NCI-H1092 (cell line): ENCODE measurements at places on chromosomes 6 and 20.

- no peak for DNase-seq
Measured at GRCh38 chr20:32464401-32465091, 106.4 kb downstream of the ASXL1 start.

GRCh38 chr6:73585566-73586415, 65.0 kb upstream of the EEF1A1 start:
- no peak for DNase-seq

GRCh38 chr6:9334979-9335378, 899.6 kb upstream of the SLC35B3 start:
- peak; percentile 5 for DNase-seq

- no peak for DNase-seq
Measured at GRCh38 chr20:10784554-10785183, 110.9 kb upstream of the JAG1 start.

- DNase-seq = no peak
Measured at GRCh38 chr6:157825243-157825904, 2.3 kb downstream of the SNX9 start.

- DNase-seq = no peak
Measured at GRCh38 chr6:155373276-155373675, 59.0 kb upstream of the TFB1M start.

DNA sequence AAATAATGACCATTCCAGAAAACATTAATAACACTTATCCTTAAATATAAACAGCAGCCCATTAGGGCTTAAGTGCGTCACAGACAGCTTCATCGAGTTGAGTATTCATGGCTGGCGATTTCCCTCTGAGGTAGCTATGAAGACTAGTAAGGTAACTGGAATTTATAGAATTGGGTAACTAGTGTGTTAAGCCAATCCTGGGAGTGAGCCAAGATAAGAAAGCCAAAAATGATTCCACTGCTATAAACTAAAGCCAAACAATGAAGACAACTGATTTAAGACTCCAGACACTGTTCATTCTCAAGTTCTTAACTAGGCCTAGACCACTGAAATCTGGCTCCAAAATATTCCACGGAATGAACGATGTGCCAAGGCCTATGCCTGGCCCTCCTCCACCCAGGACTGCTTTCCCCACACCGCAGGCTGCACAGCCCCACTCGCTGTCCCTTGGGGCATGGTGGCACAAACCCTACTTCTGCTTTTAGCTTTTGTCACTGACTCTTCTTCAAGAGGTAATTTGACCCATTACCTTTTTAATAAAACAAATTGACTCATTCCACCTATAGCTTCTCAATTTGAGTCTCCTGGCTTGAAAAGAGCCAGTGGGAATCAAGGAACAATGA, 66.0 kb downstream of the BLOC1S5 start:
- no peak for DNase-seq

DNA sequence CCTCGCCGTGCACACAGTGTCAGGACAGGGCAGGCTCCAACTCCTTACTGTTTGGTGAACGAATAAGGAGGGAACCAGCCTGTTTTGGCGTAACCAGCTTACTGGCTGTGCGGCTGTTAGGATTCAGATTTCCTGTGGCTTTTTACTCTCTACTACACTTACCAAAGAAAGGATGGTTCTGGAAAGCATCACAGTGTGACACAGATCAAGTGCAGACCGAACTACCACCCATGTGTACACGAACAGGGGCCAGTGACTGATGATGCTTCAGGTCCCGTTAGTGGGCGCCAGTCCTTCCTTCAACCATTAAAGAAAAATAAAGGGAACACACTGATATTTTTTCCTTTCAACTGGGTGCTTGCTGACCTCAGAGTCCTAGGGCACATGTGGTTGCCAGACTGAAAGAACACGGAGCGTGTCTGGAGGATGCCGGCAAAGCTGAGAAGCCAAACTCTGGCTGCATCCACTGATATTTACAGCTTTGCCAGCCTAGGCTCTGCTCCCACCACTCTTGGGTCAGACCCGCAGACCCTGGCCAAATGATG, 352.3 kb upstream of the AGPAT4 start:
- no peak for DNase-seq

GRCh38 chr6:130202782-130203181, 20.0 kb downstream of the SAMD3 start:
- no peak for DNase-seq

GRCh38 chr6:48826901-48827701, 636.0 kb downstream of the MMUT start:
- no peak for DNase-seq

GRCh38 chr20:56249244-56249955, 868 bp downstream of the MC3R start:
- no peak for DNase-seq

GRCh38 chr6:66964216-66964615, 1257.2 kb upstream of the EYS start:
- DNase-seq = no peak

DNA sequence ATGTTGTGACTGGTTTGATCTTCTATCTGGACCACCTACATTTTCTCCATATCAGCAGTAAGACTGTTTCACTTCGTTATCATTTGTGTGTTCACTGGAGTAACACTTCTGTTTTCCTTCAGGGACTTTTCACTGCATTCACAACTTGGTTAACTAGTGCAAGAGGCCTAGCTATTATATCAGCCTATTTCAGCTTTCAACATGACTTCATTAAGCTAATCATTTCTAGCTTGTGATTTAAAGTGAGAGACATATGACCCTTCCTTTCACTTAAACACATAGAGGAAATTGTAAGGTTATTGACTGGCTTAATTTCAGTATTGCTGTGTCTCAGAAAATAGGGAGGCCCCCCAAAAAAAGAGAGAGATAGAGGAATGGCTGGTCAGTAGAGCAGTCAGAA, 622.8 kb upstream of the NRSN1 start:
- DNase-seq = no peak

DNA sequence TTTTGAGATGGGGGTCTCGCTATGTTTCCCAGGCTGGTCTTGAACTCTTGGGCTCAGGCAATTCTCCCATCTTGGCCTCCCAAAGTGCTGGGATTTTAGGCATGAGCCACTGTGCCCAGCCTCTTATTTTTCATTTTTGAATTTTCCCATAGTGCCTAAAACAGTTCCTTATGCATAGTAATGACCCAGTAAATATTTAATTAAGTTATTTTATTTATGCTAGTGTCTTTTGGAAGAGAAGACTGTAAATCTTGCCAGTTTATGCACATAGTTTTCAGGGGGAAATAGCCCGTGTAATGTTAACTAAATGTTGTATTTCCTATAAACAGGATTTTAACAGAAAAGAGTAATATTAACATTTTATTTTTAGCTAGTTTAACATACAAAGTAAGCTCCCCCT, 60.3 kb downstream of the AFG1L start:
- no peak for DNase-seq

DNA sequence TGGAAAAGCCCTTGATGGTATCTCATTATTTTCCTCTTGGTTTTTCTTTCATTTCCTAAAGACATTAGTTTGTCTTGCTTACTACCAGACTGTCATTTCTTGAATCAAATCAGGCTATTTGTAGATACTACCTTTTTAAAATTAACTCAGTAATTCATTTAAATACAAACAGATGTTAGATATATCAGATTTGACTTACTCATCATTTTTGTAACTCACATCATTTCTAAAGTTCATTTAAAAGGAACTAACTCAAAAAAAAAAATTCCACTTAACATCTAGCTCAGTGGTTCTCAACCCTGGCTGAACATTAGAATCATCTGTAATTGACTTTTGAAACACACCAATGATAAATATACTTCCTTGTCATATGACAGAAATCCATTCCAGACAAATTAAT, 48.2 kb upstream of the TINAG start:
- no peak for DNase-seq

- DNase-seq = peak; percentile 72
Measured at GRCh38 chr20:11544029-11544678, 373.5 kb upstream of the BTBD3 start.

DNA sequence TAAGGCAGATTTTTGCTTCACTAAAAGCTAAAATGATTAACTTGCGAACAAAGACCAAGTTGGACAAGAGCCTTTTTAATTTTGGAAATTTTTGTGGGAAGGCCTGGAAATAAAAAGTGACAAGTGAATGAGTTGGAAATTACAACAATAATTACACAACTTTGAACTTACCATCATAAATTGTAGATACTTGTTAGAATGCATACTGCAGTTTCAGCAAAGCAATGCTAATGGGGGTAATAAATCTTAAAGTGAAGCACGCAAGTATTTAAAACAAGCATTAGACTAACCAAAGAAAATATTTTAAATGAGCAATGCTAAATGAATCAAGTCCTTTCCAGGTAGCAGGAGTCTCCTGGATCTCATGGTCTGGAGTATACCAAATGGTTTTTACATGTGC, 83.2 kb upstream of the EYA4 start:
- no peak for DNase-seq

- no peak for DNase-seq
Measured at GRCh38 chr6:158621694-158622544, 22.6 kb downstream of the DYNLT1 start.

- no peak for DNase-seq
Measured at GRCh38 chr20:19911810-19912382, 105.3 kb upstream of the NAA20 start.

GRCh38 chr6:133040803-133041419, 200.2 kb upstream of the EYA4 start:
- DNase-seq = no peak

GRCh38 chr6:66865771-66866170, 1158.7 kb upstream of the EYS start:
- no peak for DNase-seq

- DNase-seq = no peak
Measured at GRCh38 chr20:4171538-4172116, 156.3 kb upstream of the RNF24 start.

DNA sequence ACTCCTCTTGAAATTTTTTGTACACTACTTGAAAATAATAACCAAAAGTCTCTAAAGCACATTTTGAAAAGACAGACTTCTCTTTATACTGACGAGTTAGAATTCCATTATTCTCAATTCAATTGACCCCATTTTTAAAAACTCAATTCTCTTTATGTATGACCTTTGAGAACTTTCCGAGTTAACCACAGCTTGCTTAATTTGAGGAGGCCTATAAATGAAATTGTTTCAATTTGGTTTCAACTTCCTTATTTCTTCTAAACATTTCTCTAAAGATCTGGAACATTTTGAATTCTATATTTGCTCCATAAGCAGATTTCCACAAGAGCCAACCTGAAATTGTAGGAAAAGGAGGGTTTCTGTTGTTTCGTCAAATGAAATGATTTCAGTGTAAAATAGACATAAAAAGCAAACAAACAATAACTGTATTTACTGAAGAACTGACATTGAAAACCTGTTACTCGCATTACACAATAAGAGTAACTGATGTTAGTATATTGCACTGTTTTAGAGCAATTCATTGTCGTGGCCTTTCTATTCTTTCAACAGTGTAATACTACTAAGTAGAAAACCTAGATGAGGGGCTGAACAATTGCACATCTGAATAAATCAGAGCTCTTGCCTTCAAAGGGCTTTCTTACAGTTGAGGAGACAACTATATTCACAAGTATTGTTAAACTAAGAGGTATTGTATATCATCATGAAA, 223.6 kb downstream of the HIVEP2 start:
- no peak for DNase-seq

DNA sequence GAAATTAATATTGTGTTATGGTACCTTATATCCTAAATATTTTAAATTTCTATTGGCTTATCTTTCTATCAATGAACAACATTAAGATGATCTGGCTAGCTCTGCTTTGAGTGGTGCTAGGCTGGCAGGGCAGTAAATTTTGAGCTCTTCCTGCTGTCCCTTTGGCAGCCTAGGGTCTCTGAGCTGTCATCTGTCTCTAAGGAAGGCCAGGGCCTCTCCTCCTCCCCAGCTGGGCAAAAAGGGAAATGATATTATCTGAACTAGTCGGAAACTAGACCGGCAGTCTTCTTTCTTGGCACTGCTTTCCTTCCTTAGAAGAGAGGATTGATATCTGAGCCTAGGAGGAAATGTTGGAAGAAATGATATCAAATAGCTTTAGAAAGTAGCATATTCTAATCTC, 176.7 kb upstream of the BTBD3 start:
- DNase-seq = no peak

DNA sequence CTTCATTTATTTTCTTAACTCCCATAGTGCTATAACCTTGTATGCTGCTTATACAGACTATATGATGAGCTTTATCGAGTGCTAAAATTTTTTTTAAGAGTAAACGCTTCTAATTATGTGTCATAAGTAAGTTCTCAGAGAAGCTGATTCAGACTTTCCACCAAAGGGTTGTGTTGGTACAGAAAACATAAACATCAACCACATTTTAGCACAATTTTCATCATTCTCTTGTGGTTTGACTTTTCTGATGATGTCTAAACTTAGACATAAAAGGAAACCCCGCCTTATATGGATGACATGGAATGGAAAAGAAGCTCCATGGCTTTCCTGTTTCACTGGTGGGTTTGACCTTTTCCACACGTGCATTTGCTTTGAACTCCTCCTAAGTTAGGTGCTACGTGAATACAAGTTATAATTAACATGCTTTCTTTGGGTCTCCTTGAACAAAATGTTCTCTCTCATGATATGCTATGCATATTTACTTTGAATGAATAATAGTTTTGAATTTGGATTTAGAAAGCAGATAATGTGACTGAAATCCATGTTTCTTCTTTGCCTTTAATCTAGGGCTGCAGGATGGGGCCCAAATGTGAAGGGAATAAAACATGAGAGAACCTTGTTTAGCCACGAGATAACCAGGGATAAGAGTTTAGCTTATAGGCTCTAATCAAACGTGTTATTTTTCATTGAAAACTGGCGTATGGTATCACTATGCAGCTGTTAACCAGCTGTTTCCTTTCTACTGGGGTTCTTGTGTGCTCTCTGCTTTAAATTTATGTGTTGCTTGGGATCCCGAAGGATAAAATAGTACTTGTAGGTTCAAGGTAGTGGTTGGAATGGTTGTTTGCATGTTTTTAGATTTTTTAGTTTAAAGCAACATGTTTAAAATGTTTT, 127.1 kb upstream of the AHI1 start:
- DNase-seq = no peak

DNA sequence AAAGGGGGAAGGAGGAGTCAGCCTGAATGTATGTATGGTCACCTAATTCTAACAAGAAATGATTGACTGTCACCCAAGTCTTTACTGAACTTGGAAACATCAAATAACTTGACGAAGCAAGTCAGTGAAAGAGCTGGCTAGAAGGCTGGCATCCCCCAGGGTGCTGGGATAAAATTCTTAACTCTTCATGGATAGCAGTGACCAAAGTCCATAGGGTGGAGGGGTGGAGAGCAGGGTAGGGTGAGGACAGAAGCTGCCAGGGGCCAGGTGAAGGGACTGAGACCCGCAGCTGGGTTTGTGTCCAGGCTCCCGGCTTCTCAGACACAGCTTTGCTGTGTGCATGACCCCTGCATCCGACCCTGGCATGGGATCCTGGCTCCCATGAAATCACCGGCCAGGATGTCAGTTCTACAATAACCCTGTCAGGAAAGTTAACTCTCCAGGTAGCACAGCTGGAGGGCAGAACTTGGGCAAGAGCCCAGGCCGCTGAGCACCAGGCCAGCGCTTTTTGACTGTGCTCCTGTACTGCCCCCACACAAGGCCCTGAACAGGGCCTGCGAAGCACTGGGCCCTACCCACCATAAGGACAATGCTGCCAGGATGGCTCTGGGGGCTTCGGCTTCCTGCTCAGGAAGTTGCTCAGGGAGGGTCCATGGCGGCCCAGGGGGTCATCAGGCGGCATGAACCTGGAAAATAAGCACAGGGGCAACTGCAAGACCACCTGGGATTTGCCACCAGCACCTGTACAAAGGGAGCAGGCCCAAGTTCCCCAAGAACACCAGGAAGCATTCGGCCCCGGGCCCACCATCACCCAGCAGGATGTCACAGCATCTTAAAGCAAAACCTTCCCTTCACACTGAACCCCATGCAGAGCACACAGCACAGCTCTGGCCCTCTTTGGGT, 32.5 kb downstream of the ZC3H12D start:
- no peak for DNase-seq

- DNase-seq = no peak
Measured at GRCh38 chr6:2969549-2969948, 1.8 kb downstream of the SERPINB6 start.
